Osteoblast (primary cell): ENCODE measurements at places on chromosomes 5 and 9. TPM values are rescaled to one million over a fixed set of nuclear protein-coding genes. Genes with fewer than 3 reads are reported as not detected.

DNA sequence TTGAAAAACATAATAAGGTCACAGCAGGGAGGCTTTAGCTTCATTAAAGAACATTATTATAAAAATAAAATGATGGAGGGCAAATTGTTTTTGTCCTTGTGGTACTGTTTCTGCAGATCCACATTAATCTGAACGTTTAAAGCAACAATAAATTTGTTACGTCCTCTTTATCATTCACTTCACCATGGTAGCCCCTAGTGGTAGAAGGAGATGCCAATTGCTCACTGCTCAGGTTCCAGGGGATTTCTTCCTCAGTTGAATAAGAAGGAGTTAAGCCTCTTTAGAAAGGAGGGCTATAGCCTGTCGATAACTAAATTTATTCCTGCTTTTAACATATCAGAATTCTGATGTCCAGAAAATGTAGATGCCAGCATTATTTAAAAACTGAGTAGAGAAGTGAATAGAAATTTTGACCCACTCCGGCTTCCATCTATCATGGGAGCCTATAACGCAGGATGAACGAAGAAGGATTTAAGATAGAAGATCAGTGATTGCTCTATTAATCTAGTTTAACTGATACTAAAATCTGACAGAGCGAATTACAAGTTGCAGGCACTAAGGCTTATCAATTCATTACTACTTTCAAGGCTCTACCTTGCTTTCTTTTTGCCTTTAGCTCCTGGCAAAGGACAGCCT, 692.3 kb downstream of the PTPRD start:
- DNase-seq = no peak

- DNase-seq = no peak
Measured at GRCh38 chr9:121455527-121456239, 44.0 kb downstream of the GGTA1 start.

DNA sequence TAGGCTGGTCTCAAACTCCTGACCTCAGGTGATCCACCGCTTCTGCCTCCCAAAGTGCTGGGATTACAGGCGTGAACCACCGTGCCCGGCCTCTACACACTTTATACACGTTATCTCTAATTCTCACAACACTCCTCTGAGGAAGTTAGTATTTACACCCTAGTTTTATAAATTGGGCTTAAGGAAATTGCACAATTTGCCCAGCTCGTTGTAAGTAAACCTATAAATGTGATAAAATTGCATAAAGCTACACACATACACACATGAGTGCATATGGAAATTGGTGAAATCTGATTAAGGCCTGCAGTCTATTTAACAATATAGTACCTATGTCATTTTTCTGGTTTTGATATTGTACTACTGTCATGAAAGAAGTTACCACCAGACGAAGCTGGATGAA, 4.4 kb upstream of the SLC4A9 start:
- DNase-seq = no peak

DNA sequence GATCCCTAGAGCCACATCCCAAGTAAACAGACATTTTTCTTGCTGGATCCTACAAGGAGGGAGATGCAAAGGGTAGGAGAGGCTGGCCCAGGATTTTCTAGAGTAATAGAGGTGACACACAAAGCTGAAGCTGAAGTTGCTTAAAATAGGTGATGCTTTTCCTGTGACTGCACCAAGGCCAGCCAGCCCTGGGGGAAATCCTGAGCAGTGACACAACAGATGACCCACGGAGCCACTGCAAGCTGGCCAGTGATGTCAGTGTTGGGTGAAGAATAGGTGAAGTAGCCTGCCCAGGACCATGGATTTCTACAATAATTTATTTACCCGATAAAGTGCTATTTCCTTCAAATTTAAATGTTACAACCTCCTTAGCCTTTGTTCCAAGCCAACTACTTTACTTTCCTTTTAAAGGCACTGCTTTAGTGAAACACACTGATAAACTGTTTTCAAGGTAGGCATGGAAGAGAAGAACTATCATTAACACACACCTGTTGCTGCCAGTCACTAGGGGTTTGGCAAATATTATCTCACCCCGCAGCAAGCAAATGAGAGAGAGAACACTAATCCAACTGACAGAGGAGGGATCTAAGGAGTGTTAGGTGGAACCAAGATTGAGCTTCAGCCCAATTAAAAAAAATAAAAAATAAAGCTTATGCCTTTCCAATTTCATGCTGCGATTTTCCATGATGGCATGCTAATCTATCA, 123.5 kb downstream of the CTNND2 start:
- DNase-seq = no peak

DNA sequence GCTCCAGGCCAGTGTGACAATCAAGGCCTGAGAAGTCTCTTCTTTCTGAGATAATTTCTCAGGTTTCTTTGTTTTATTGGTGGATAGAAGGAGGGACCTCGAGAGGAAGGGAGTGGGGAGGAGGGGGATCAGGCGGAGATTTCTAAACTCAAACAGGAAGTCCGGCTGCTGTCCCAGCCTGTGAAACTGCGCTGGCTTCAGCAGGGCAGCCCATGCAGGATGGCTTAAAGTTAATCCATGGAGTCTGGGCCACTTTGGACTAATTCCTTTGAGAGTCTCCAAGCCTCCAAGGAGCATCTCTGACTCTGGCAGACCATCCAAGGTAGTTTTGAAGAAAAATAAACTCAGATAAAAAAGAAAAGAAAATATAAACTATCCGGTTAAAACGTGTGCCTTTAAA, 378.5 kb downstream of the MLLT3 start:
- DNase-seq = no peak

DNA sequence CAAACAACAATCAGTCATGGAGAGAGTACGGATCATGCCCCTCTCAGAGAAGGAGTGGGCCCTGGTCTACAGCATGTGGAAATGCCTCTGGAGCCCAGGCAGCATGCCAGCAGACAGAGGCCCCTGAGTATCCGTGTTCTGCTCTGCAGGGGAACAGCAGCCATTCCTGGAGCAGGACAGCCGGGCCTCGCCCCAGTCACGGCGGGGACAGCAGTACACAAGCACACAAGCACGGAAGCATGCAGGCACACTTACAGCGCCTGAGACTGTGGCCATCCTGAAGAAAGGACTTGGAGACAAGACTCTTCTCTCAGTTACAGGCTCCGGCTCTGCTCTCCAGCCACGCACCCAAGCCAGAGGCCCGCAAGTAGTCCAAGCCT, 102.6 kb upstream of the ALDH1B1 start:
- no peak for DNase-seq

- DNase-seq = peak; percentile 95
Measured at GRCh38 chr9:135087489-135087792, at the start of gene OLFM1. Gene OLFM1 (plus strand): TSS chr9:135087668. CDS start chr9:135087990, 322 bp downstream.

DNA sequence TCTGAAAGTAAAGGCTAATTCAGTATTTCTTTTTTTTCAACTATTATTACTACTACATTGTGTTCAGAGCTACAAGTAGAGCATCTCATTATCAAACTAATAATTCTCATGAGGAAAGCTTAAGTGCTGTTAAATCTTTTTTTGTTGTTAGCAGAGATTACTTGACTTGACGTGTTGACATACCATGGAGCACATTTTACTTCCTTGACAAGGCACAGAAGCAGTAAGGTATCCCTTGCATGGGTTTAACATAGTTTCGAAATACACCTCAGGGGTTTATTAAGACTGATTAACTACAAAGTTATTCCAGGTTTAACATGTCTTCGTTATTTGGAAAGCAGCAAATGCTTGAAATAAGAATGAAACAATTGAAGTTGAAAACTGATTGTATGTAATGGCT, 7.0 kb downstream of the SPDL1 start:
- DNase-seq = no peak

DNA sequence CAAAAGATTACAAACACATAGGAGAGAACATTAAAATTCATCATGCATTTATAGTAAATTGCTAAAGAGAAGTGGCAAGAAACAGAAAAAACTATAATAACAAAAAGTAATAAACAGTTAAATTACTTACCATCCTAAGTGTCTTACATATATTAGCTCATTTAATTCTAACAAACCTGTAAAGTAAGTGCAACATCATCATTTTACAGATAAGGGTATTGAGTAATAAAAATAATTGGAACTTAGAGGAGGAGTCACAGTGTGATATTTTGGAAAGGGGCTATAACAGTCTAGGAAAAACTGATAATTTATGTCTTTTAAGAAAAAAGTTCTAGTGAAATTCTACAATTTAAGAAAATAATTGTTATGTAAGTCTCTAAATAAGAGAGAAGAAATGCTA, 592.8 kb downstream of the DMRTA1 start:
- no peak for DNase-seq

Gene EMB
- total RNA-seq = 14.5 and 17.4 TPM in 2 replicates

Gene PCDHGA4
- 6.8 and 6.9 TPM in 2 replicates for total RNA-seq
